Common myeloid progenitor, CD34-positive (primary cell): ENCODE measurements at places on chromosomes 13 and 19.
A peak's percentile ranks its signal among the peaks of the same experiment; 100 is the strongest.

GRCh38 chr19:1648920-1649541 lies 3.4 kb downstream of the TCF3 start:
- DNase-seq = no peak

- no peak for DNase-seq
These were observed 99.3 kb upstream of the SOX1 start for GRCh38 chr13:111967572-111968201.

DNA sequence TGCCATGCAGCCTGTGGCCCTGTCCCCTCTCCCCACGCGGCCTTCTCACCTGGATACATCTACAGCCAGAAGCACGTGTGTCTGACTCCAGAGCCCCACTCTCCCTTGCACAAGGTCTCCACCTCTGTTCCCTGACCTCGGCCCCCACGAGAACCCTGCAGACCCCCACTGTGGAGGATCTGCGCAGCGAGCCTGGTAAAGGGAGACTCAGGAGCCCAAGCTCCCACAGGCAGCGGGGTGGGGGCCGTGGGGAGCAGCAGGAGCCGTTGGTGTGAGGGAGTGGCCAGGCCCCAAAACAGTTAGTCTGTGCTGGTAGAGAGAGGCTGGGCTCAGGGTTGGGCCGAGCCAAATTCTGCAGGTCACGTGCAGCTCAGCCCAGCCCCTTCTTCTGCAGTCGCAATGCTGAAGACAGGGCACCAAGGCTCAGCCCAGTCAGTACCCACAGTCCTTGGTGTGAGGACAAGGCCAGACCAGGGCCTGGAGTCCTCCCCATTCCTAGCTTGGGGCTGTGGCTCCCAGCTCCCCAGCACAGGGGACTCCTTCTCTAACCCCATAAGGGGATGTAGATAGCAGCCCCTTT lies 28.7 kb upstream of the SLC7A10 start:
- DNase-seq = no peak

DNA sequence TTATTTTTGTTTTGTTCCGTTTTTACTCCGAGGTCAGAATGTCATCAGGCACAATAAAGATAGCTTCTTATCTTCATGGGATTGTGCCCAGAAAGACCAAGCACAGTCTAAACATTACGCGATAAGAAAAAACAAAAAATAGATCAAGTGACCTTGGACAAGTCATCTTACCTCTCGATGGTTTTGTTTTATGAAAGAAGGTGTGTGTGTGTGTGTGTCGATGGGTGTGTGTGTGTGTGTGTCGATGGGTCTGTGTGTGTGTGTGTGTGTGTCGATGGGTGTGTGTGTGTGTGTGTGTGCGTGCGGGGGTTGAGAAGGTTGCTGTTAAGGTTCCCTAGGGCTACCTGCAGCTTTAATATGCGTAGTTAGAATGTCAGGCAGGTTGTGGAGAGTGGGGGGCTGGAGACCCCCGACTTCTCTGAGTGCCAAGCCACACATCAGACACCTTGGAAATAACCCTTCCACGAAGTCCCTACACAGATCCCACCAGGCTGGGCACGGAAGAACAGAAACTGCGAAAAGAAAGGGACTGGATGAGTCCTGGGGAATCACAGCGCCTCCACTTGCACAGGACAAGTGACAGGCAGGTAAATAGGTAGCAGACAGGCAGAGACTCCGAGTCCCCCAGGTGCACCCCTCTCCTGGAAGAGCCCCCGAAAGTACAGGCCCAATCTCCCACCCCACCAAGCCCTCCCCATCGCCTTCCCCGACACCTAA lies 458 bp upstream of the ATP8A2 start:
- DNase-seq = peak; percentile 13

GRCh38 chr13:113837560-113838355 lies 26.1 kb downstream of the GAS6 start:
- no peak for DNase-seq

DNA sequence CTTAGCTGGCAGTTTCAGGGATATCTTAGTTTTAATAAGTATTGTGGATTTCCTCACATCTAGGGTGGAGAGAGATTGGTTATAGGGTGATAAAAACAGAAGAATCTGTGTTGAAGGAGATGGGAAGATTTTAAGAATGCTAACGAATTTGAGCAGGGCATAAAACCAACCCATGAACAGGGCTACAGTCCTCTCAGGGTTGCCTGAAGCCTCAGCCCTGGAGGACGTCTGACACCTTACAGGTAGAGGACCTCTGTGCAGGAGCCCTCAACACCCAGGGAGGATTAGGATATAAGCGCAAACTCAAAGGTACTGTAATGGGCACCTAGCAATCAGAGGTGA lies 461 bp upstream of the WASF3 start:
- DNase-seq = no peak

- no peak for DNase-seq
These were observed 47.1 kb upstream of the ZMYM5 start for GRCh38 chr13:19910336-19911072.

GRCh38 chr19:10474962-10475451 lies 28.1 kb downstream of the KEAP1 start:
- no peak for DNase-seq

GRCh38 chr13:80591976-80592740 lies 251.2 kb upstream of the SPRY2 start:
- peak; percentile 35 for DNase-seq

DNA sequence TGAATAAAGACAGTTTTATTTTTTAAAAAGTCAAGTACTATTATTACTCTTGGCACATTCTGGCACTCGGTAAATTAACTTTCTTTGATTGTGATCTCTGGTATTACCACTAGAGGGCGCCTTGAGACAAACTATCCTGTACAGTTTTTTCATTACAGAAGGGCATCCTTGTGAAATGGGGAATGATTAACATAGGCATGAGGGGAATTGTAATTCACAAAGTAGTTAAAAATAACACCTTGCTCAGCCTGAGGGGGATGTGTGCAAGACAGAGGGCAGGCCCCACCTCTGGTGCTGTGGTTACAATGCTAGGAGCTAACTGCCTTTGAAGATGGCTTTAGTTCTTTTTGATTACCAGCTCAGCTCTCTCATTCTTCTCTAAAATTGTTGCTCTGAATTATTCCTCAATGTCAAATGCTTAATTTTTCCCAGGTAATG lies 24.2 kb upstream of the C1QTNF9B start:
- peak; percentile 18 for DNase-seq
